Fibroblast of pulmonary artery (primary cell): ENCODE measurements at places on chromosomes 4 and X.

DNA sequence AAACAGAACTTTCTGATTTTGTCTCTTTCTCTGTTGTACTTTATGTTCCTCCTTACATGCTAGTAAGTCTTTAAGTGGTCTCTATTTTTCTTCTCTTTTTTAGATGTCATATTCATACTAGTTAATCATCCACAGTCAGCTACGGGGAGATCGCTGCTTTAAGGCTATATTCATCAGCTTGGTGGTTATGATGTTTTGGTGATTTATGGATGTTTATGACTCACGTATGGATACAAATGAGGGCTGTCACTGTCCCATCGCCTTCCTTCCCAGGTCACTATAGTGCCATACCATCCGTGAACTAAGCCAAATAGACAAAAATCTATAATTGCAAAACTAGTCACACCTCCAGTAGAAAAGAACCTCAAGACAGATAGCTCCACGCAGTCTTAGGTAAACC is 296.8 kb upstream of the AADAT start:
- no peak for DNase-seq

DNA sequence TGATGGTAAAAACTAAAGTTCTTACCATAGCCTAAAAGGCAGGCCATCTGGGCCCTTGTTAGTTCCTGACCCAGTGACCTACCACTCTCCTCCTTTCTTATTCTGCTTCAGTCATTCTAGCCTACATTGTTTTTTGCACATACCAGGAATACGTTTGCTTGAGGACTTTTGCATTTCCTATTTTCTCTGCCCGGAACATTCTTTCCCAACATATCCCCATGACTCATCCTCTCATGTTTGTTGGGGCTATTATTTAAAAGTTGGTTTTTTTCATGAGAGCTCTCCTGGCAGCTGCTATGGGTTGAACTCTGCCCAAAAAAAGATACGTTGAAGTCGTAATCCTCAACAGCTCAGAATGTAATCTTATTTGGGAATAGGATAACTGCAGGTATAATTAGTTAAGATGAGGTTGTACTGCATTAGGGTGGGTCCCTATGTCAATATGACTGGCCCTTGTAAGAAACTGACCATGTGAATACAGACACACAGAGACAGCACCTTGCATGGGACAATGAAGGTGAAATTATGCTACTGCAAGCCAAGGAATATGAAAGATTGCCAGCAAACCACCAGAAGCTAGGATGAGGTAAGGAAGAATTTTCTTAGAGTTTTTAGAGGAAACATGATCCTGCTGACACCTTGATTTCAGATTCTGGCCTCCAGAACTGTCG is 138.3 kb upstream of the PDHA2 start:
- DNase-seq = peak; percentile 96

DNA sequence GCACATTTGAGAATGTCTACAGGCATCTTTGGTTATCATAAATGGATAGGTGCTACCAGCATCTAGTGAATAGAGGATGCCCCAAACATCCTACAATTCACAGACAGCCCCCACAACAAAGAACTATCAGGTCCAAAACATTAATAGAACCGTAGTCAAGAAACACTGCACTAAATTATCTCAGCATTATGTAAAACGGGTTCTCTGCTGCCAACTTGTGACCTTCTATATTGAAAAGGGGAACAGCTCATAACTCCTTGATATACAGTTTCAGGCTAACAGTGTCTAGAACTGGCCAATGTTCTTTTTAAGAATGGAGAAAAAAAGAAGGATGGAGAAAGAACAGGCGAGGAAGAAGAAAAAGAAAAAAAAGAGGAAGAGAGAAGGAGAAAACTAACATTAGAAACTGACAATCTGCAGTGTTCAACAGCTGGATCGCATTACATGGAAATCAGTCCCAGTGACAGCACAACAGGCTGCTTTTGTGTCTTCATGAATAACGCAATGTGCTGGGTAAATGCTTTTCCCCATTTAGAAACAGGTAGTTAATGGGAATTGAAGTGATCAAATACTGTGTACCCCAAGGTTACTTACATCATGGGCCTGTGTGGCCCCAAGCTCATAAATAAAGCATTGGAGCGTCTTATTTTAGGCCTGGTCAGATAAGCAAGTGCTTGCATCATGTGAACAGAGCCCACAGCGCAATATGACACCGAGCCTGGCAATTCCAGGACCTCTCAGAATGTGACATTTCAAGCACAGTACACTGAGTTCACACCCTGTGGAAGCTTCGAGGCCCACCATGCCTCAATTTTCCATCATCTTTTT is 339.5 kb downstream of the DHX15 start:
- DNase-seq = no peak

DNA sequence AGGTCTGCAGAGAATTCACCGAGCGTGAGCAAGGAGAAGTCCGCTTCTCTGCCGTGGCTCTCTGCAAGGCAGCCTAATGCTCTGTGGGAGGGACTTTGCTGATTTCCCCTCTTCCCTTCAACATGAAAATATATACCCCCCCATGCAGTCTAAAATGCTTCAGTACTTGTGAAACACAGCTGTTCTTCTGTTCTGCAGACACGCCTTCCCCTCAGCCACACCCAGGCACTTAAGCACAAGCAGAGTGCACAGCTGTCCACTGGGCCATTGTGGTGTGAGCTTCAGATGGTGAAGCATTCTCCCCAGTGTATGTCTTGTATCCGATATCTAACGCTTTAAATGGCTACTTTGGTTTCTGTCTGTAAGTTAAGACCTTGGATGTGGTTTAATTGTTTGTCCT is 11.3 kb downstream of the UCHL1 start:
- DNase-seq = no peak

DNA sequence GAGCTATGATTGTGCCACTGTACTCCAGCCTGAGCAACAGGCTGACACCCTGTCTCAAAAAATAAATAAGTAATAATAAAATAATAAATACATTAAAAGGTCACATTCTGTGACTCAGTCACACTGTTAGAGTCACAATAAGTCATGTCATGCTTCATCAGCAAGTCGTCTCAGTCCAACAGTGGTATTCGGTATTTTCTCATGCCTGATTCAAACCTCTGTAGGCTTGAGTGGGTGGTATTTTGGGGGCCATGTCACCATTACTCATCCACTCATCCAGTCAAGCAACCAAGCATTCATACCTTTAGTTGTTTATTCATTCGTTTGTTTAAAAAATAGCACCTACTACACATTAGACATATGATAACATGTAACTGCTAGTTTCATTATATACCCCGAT is 46.9 kb downstream of the SUPT20HL2 start:
- DNase-seq = no peak

- no peak for DNase-seq
Observed at GRCh38 chr4:111501946-111502345, 643.3 kb upstream of the FAM241A start.

- no peak for DNase-seq
Observed at GRCh38 chrX:115237056-115237455, 3.2 kb upstream of the LRCH2 start.

- DNase-seq = no peak
Observed at GRCh38 chr4:20554134-20554533, 146.1 kb upstream of the PACRGL start.

DNA sequence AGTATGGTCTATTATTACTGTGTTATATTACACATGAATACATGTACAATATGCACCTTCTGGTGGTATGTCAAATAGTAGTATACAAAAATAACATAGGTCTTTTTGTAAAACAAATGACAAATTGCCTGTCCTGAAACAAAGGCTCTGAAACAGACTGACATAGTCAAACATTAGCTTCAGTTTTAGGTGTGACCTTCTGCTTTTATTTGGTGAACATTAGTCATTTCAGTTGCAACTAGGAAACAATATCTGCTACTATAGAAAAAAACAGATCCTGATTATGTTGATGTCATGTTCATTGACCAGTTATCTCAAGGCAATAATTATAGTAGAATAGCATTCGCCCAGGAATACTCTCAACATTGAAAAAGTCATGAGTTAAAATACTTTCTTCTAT is 123.0 kb downstream of the CHRNA9 start:
- DNase-seq = no peak

- no peak for DNase-seq
Observed at GRCh38 chrX:105725228-105725627, 97.1 kb upstream of the NRK start.

DNA sequence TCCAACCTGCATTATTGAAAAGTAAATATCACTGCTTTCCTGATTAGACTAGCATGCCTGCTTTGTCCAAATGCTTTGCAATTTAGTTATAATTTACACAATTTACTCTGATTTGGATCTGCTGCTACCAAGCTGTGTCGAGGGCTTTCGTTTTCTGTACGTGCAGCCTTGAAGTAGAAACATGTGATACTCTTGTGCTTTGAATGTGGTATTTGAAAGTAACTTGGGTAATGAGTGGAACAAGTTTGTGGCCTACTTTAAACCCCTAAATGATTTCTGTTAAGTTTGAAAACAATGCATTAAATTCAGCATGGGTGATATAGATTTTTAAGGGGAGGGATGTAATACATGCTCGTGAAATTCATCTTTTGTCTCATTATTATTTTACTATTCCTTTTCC is 240.7 kb downstream of the IQCM start:
- no peak for DNase-seq

GRCh38 chr4:122285285-122285684 is 93.5 kb upstream of the ADAD1 start:
- peak; percentile 8 for DNase-seq

DNA sequence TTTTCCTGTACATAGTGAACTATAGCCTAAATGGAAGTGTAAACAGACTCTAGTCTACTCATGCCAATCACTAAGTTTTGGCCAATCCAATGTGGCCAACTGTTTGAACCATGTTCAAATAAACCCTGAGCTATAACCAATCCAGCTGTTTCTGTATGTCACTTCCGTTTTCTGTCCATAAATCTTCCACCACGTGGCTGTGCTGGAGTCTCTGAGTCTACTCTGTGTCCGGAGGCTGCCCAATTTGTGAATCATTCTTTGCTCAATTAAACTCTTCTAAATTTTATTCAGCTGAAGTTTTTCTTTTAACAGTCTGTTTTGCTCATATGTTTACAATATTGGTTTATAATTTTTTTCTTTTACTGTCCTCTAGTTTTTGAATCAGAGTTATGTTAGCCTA is 112.3 kb upstream of the BANK1 start:
- DNase-seq = no peak

DNA sequence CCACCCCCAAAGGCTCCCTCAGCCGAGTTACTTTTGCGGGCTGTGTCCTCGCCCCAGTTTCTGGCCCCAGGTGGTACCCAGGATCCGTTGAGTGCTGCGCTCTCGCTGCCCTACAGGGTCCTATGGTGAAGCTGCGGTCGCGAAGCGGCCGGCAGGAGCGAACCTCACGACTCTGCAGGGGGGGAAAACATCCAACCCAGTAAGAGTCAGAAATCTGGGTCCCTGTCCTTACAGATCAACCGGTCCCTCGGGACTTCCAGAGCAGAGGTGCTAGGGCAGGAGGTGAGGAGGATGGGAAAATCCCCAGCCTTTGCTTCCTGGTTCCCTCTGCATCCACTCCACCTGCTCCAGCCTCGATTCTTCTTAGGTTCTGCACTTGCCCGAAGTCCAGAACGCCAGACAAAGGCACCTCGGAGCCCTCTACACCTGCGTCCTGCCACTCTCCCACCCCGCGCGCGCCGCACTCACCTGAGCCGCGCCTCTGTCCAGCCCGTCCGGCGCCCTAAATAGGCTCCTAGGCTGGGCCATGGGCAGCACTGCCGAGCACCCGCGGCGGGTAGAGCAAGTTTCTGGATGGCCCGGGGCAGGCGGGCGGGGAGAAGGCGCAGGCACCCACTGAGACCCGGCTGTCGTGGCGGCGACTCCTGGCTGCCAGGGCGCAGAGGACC is at the start of gene HS3ST1:
Gene HS3ST1 (minus strand): TSS at position 664 of the 668 bp plus-strand sequence. CDS start 28,889 bp downstream, outside the sequence.
- no peak for DNase-seq

- DNase-seq = no peak
Observed at GRCh38 chr4:4596720-4597119, 54.9 kb upstream of the STX18 start.

DNA sequence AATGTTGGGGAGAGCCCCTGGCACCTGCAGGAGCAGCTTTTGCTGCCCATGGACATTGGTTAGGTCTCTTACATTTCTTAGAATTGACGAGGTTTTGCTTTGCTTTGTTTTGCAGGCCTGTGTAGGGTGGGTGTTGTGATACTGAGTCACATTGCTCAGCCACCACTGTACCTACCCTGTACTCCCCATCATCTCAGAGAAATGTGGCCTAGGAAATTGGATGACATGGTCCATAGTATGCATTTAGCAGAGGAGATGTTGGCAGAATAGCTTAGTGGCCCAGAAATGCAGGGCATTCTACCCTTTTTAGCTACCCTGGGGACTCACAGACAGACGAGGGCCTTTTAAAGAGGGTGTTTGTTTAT is 43.7 kb downstream of the IL21 start:
- no peak for DNase-seq

GRCh38 chrX:145919400-145919799 is 101.8 kb downstream of the SLITRK2 start:
- DNase-seq = no peak

DNA sequence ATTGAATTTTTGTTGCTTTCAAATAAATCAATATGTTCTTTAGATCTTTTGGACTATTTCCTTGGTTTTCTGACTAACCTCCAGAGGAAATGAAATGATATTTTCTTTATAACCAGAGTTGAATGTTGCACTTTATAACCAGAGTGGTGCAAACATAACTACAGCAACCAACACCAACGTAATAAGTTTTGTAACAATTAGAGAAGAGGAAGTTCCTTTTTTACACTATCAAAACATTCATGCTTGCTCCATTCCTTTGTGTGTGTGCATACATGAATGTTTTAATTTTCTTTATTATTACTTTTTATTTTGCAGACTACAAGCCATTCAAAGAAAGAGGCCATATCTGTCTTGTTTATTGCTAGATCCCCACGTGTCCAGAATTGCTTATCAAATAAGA is 193.0 kb upstream of the PPP3CA start:
- no peak for DNase-seq

GRCh38 chr4:74934016-74934831 is 1.3 kb downstream of the PARM1 start:
- DNase-seq = peak; percentile 24

DNA sequence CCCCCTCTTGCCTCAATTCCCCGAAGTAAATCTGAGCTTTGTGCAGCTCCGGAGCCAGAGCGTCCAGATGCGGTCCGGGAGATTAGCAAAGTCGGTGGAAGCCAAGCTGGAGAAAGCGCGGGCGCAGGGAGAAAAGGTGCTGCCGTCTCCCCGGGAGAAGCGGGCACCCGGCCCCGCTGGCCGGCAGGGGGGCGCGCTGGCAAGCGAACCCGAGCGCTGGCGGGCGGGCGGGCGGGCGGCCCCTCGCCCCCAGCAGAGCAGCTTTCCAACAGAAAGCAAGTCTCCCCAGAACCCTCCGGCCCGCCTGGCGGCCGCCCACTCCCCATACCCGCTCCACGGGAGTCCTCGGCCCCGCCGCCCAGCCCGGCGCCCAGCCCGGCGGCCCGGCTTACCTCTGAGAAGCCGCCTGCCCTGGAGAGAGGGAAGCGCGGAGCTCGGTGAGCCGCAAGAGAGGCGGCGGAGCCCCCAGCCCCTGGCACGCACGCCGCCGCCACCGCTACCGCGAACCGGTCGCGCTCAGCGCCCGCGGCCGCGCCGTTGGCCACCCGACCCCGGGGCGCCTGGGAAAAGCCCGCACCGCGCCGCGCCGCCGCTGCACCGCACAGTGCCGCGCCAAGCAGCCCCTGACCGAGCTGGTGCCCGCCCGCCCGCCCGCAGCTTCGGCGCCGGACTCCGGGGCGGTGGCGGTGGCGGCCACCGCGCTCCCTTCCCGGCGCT is 529 bp upstream of the CITED1 start:
- DNase-seq = peak; percentile 5
